Right renal pelvis (tissue), 4 donors: ENCODE measurements at places on chromosomes 2 and 18. TPM values are rescaled to one million over a fixed set of nuclear protein-coding genes. Genes with fewer than 3 reads are reported as not detected.

CCT4 gene
- 181 TPM for polyA plus RNA-seq

EMX1 gene
- polyA plus RNA-seq: 51.5 TPM

MLPH gene
- polyA plus RNA-seq: 6.7 TPM

ICA1L gene
- polyA plus RNA-seq: 15.8 TPM

WDR12 gene
- 107 TPM for polyA plus RNA-seq

ATP6V1C2 gene
- polyA plus RNA-seq: 8.0 TPM

SP5 gene
- polyA plus RNA-seq: 0.39 TPM

PDE1A gene
- 21.5 TPM for polyA plus RNA-seq

TMEM18 gene
- polyA plus RNA-seq: 58.7 TPM

ASB18 gene
- polyA plus RNA-seq: not detected

FBLN7 gene
- polyA plus RNA-seq: 15.3 TPM

C2orf66 gene
- 0.35 TPM for polyA plus RNA-seq

TTC27 gene
- polyA plus RNA-seq: 23.7 TPM

SLC38A11 gene
- 5.7 TPM for polyA plus RNA-seq

DTNA gene
- polyA plus RNA-seq: 19.5 TPM

RAD51AP2 gene
- 0.14 TPM for polyA plus RNA-seq

KCNE4 gene
- 15.7 TPM for polyA plus RNA-seq

CYP26B1 gene
- polyA plus RNA-seq: 16.9 TPM

PSMA8 gene
- not detected for polyA plus RNA-seq

CPLX4 gene
- polyA plus RNA-seq: 0.09 TPM

LYG2 gene
- 0.19 TPM for polyA plus RNA-seq

SLC4A3 gene
- polyA plus RNA-seq: 8.2 TPM

CASP10 gene
- polyA plus RNA-seq: 8.8 TPM

FIGLA gene
- polyA plus RNA-seq: not detected

NAT8 gene
- 23.7 TPM for polyA plus RNA-seq

GALNT5 gene
- polyA plus RNA-seq: 0.55 TPM

MC4R gene
- 0.18 TPM for polyA plus RNA-seq

FIGN gene
- 10.0 TPM for polyA plus RNA-seq
